Stimulated activated CD8-positive, alpha-beta memory T cell treated with anti-CD3 and anti-CD28 coated beads, Interleukin-4, amount 100 ng/mL, for 1 hour (primary cell): ENCODE measurements at places on chromosomes 2 and 18.

DNA sequence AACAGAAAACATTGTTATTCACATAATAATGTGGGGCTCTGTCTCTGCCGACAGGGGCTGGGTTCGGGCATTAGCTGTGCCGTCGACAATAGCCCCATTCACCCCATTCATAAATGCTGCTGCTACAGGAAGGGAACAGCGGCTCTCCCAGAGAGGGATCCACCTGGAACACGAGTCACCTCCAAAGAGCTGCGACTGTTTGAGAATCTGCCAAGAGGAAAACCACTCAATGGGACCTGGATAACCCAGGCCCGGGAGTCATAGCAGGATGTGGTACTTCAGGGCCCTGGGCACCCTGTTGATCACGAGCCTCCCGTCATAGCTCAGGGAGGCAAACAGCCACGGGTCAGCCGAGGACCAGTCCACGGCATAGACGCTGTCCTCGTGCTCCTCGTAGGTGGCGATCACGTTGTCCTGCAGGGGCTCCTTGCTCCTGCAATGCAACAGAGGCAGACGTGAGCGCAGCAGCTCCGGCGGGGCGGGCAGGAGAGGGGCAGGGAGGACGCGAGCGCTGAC is 188.5 kb downstream of the EIPR1 start:
- no peak for DNase-seq

GRCh38 chr2:239271882-239272281 is 128.9 kb downstream of the HDAC4 start:
- no peak for DNase-seq

GRCh38 chr2:175883586-175884194 is 118.4 kb downstream of the LNPK start:
- no peak for DNase-seq

- DNase-seq = no peak
Measured at GRCh38 chr2:208491641-208492040, 85.0 kb downstream of the PTH2R start.

- DNase-seq = no peak
Measured at GRCh38 chr2:238024986-238025385, 35.8 kb upstream of the SCLY start.

- no peak for DNase-seq
Measured at GRCh38 chr18:21406116-21406515, 164.1 kb downstream of the GREB1L start.

- DNase-seq = no peak
Measured at GRCh38 chr2:108943751-108944150, 45.3 kb downstream of the EDAR start.

DNA sequence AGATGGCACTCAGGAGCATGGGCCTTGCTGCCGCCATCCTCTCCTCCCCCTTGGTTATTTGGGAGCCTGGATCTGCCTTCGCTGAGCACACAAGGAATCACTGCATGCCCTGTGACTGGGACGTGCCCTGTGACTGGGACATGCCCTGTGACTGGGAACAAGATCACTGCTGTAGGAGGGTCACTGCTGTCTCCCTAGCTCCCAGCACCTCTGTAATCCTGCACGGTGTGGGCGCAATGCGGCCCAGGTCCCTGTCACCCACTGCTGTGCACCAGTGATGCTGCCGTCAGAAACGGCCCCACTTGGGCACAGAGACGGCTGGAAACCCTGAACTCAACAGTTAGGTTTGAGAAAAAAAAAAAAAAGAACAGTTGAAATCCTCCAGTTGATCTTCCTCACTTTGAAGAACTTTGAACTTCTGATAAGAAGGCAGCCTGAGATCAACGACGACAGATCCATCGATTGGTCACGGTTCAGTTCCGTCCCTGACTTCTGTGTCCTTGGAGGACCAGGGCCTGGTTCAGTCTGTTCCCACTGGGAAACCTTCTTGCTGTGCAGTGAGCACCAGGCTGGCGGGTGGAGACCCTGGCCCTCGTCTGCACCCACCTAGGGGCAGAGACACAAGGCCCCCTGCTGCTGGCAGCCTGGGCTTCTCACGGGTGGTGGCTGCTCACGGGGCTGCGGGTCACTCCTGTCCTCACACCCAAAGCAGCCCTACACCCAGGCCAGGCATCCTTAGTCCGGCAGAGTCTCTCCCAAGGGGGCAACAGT is 125.9 kb downstream of the PXDN start:
- no peak for DNase-seq

- no peak for DNase-seq
Measured at GRCh38 chr18:57154191-57154830, 7.4 kb downstream of the BOD1L2 start.

- no peak for DNase-seq
Measured at GRCh38 chr2:74860521-74860920, 26.6 kb downstream of the HK2 start.

- DNase-seq = no peak
Measured at GRCh38 chr2:84839851-84840250, 41.0 kb downstream of the TRABD2A start.
